ENCODE measurements at places on chromosomes 4 and X.

DNA sequence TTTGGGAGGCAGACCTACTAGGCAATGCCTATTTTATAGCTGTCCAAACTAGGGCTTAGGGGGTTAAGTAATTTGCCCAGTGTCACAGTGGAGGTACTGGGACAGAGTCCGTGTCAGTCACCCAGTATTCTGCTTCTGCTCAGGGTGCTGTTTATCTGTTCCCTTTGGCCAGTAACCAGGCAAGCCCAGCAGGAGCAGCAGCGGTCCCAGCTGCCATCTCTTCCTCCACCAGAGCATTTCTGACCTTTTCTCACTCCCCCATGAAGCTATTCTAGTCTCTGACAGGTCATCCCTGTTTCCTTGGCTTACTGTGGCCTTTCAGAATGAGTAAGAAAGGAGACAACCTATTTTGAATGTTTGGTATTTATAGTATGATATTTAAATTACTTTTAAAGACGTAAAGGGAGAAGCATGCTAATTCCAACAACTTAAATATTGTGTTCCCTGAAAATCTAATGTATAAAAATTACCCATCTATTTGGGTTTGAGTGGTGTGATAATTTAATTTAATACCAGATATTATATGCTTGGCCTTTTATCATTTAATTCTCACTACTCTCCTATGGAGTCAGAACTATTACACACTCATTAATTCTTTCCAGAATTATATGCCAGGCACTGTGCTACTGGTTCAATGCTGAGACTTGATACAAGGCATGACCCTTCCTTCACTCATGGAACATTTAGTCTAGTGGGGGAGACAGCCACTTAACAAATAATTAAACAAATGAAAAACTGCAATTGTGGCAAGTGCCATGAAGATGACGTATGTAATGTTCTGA lies 60.6 kb downstream of the RPS6KA3 start:
- DNase-seq: no peak

DNA sequence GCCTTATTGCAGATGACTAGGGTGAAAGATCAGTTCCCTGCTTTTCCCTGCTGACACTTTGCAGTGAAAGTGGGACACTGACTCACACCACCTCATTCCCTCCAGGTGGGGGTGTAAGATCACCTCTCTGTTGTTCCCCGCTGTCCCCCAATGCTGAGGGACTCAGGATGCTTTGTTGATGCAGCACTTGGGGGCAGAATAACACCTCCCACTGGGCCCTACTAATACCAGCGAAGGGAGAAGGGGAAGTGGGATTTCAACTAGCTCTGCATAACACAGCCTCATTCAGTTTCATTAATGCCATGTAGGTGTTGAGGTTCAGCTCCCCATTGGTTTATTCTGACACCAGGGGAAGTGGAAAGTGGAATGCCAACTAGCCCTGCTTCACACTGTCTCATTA lies 43.6 kb upstream of the IL1RAPL2 start:
- DNase-seq: no peak

- no peak for DNase-seq
These were observed 53.2 kb downstream of the HTT-AS start for GRCh38 chr4:3021127-3021526.

- DNase-seq: no peak
These were observed 4.8 kb downstream of the SLC49A3 start for GRCh38 chr4:683982-684622.

DNA sequence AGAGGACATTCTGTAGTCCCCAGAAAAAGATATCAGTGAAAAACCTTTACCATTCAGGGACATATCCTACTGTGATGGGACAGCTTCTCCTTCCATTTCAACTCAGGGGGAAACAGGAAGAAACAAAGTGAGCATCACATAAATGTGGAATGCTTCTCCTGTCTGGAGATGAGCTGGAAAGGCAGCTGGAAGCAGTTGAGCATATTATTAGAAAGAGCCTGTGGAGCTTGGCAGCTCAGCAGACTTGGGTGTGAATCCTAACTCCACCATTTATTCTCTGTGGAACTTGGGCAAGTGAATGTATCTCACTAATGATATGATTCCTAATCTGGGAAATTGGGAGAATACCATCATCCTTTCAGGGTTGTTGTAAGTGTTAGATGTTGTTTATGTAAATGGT lies 232.1 kb upstream of the F9 start:
- no peak for DNase-seq

DNA sequence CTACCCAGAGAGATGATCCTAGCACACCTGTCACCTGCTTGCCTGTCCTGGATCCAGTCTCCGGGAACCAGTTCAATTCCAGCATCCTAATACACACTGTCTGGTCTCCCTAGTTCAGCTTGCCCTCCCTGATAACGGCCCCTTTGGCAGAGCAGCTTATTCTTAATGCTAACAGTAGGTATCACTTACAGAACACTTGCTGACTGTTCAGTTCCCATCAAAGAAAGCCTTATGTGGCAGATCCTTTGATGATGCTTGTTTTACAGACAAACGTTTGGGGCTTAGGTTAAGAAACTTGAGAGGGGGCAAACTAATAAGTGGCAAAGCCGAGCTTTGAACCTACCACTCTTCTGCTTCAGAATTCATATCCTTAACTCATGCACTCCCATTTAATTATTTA lies 890 bp downstream of the RASSF6 start:
- no peak for DNase-seq

DNA sequence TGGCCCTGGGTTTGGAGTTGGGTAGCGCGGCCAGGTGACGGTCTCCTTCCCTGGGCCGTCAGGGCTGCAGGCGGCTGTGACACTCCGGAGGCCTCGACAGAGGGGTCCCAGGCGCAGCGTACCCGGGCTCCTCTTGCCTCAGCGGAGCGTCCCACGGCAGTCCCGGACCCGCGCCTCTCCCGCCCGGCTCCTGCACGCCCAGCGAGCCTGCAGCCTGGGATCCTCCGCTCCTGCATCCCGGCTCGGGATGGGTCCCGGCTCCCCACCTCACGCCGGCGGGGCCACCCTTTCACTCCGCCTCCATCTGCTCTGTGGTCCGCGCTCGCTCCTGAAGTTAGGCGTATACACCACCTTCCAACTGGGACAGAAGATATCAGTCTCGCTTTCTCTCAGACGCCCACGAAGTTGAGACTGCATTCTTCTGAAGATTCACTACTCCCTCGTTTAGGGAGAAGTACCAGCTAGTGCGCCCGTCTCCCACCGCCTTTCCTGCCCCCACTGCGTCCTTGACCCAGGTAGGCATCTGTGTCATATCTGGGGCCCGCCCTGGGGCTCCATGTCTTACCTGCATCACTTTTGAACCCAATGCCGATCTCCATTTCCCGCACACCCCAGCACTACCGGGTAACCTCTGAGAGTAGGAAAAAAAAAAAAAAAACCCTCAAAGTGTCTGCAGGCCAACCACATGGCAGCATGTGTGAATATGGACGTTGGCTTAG lies 32.3 kb upstream of the KDR start:
- DNase-seq: no peak
